ENCODE measurements at places on chromosomes 1 and 21.

- DNase-seq = no peak
Measured at GRCh38 chr1:158013840-158014730, 20.6 kb downstream of the KIRREL1 start.

GRCh38 chr1:2031546-2032540, 12.7 kb downstream of the GABRD start:
- DNase-seq = no peak

DNA sequence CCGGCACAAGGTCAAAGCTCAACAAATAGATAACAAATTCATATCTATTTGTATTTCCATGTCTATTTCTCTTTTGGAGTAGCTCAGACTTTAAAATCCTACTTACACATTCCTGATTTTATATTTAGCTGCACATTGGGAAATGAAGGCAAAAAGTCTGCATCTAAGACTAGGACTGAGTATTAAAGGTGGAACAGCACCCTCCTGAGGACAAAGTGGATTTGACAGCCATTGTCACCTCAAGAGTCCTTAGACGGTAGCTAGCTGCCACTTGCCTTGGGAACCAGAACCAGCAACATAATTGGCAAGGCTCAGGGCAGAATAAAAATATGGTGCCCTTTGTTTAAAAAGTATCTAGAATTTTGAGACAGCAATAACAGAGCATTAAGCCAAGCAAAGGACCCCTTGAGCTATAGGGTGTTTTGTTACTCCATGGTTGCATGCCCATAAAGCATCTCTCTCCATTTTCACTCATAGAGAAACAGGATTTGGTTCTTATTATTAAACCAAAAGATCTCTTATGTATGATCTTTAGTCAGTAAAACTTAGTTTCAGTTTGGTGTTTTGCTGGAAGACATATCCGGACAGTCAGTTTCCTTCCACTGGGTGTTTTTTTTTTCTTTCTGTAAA, 30.0 kb upstream of the SGIP1 start:
- peak; percentile 88 for DNase-seq

DNA sequence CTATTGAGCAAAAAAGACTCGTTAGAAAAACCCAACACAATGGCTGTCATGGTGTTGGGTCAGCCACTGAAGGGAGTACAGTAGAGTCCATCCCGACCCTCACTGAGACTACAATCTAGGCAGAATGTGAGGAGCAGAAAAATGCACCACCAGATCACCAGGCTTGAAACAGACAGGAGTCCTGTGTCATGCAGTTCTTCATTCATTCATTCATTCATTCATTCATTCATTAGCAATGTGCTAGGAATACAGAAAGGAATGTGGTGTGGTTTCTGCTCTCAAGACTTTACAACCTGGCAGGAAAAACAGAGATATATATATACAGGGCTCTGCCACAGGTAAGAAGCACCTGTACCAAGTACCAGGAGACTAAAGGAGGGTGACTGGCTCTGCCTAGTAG, 392.3 kb downstream of the OMA1 start:
- DNase-seq = no peak

GRCh38 chr1:47924270-47925048, 72.7 kb downstream of the TRABD2B start:
- DNase-seq = no peak

GRCh38 chr1:40385437-40386358, 12.2 kb downstream of the SMAP2 start:
- DNase-seq = no peak

DNA sequence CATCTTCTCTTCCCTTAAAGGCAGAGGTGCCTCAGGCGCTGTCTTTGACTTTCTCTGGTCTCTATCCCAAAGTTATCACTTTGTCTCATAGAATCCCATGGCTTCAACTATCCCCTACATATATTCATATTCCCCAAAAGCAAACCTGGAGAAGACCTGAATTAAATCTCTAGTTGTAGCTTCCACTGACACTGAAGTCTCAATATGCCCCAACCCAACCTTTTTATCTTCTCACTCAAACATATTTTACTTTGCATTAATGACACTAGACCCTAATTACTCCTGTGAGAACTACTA, 354.5 kb upstream of the DUSP10 start:
- DNase-seq = no peak

- no peak for DNase-seq
Measured at GRCh38 chr1:112257043-112257835, 138.8 kb upstream of the CTTNBP2NL start.

DNA sequence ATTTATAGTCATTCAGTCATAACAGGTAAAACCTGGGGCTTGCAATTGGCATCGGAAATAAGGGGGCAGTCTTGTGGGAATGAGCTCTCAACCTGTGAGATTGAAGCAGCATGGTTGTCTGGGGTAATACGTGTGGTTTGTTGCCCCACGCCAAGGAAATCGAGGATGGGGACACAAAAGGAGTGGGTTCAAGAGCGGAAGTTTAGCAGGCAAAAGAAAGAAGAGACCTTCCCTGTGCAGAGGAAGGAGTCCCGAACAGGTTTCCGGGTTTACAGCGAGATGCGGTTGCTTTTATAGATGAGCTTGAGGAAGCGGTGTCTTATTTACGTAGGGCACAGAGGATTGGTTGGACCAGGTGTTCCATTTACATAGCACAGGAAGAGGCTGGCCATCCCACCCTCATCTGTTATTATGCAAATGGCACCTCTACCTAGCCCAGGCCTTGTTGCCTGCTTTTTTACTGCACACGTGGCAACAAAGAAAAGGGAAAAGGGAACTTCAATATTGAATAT, 37.3 kb downstream of the IFNAR1 start:
- DNase-seq = no peak

- DNase-seq = no peak
Measured at GRCh38 chr1:33140153-33141149, 41.4 kb downstream of the TRIM62 start.

DNA sequence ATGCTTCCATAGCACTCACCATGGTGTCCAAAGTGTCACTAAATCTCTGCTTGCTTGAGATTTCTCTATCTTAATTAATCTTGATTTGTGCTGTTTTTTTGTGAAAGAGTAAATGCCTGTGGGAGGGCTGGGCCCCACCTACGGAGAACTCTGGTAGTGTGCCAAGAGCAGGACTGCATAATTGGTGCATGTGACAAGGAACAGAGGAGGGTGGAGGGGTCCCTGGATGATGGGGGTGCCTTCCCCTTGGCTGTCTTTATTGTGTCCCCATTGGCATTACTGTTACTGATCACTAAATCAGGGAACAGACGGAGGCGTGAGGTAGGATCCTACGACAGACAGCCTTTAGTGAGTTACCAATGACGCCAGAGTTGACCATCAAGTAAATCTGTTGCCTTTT, 223.4 kb downstream of the DISC1 start:
- no peak for DNase-seq

- no peak for DNase-seq
Measured at GRCh38 chr1:241736387-241736786, 84.3 kb downstream of the WDR64 start.

Measured in dermis blood vessel endothelial cell (primary cell).